ENCODE measurements at places on chromosomes 3 and 15. TPM values are rescaled to one million over a fixed set of nuclear protein-coding genes. Genes with fewer than 3 reads are reported as not detected.

CYP8B1 gene
- total RNA-seq = not detected

DNA sequence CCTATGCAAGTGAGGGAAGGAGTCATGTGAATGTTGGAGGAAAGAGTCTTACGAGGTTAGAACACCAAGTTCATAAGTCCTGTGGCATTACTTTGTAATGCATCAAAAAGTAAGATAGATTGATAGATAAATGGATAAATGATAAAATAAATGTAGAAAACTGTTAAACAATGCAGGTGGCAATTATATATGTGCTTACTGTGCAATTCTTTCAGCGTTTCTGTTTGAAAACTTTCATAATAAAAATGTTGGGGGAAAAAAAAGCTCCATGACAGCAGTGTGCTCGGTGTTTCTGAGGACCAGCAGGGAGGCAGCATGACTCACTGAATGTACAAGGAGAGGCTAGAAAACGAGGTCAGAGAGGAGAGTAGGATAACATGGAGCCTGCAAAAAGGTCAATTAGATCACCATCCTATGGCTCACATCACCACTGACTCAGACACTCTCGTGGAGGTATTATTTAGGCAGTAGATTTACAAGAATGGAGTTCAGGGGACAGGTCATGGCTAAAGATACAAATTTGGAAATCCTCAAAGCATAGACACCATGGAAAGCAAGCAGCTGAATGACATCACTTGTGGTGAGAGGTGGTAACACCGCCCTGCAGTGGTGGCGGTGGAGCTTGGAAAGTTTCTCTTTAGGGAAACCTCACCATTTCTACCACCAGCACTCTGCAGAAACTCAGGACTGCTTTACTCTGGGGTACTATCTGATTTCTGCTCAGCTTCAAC, 219.8 kb downstream of the CTNNB1 start:
- DNase-seq = peak; percentile 33

- peak; percentile 31 for DNase-seq
These were observed 395 bp downstream of the ZFAND6 start for GRCh38 chr15:80059786-80060355.

CD200 gene
- 1.3 TPM for total RNA-seq

NUTM1 gene
- total RNA-seq = not detected

DNA sequence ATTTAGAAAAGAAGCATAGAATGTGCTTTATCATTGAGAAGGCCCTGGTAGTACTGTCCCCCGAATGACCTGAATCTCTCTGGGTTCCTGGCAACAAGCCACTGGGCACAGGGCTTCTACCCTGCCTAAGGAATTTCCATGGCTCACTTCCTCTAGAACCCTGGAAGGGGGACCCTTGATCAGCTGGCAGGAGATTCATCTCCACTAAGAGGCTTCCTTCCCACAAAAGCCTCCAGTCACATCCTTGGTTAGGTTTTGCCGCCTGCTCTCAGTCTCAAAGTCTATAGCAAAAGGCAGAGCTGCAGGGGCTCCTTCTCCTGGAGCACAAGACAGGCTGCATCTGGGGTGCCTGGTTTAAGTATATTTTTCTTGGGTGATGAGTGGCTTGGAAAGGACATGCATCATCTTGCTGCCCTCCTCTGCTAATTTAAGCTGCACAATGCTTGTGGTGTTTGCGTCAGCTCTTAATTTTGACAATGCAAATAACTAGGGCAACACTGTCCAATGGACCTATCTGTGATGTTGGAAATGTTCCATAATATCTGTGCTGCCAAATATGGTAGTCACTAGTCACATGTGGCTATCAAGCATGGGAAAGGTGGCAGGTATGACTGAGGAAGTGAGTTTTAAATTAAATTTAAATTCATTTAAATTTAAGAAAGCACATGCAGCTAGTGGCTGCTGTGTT, 33.4 kb upstream of the RARRES1 start:
- no peak for DNase-seq

CHCHD6 gene
- total RNA-seq = 9.1 TPM

- peak; percentile 51 for DNase-seq
These were observed 6.2 kb upstream of the NR2F2 start for GRCh38 chr15:96324192-96324895.

GRCh38 chr3:134406331-134407238, 32.3 kb upstream of the AMOTL2 start:
- DNase-seq = no peak

GRCh38 chr3:55775366-55776154, 288.5 kb upstream of the WNT5A start:
- DNase-seq = no peak

DNA sequence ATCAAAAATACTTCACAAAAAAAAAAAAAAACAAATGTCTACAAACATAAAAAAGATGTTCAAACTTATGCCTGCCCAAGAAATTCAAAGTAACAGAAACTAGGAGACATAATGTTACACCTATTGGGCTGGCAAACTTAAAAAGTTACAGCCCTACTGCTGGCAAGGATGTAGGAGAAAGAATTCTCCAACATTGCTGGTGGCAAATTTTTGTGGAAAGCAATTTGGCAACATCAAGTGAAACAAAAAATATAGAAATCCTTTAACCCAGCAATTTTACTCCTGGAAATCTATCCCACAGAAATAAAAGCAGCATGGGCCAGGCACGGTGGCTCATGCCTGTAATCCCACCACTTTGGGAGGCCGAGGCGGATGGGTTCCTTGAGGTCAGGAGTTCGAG, 73.2 kb downstream of the STAG1 start:
- no peak for DNase-seq

DNA sequence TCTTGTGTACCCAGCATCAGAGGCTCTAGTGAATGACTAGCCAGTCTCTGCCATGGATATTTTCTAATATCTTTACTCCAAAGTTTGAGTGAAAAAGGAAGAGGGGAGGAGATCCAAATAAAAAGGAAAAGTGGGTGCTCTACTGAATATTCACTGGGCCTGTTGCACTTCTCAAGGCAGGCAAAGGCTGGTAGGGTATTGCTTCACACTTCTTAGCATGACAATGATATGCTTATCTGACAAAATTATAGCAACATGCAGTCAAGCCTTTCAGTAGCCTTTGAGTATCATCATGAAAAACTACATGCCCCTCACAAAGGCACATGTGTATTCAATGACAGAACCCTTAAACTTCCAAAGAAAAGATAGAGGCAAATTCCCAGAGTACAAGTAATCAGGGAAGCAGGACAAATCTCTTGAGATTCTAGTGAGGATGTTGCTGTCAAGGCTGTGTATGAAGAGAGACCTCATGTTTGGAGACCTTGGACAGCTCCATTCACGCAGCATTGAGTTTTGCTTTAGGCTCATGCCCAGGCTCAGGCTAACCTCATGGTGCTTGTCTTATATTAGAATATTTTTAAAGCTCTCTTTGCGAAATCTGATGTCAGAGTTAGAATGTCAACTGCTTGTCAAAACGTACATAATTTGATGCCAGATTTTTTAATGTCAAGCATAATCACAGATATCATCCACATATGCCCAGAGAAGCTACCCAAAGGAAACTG, 506.9 kb downstream of the OCA2 start:
- DNase-seq = no peak

ASB14 gene
- not detected for total RNA-seq

DNA sequence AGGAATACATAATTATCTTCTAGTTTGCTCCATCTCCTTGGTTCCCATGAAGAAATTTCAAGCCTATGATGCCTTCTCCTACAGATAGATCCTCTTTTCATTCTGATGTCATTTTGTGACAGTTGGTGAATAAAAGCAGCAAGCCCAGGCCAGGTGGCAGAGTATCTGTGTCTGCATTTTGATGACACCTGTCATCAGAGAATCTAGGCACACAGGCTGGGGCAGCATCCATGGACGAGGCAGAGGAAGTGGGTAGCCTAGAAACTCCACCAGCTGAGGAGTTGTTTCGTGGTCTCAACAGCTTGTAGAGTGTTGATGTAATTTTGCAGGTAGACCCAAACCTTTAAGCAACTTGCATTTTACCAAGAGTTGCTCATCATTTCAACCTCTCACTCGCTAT, 269.8 kb downstream of the FEZF2 start:
- DNase-seq = no peak

PIGZ gene
- 1.7 TPM for total RNA-seq

MNS1 gene
- total RNA-seq = 0.43 TPM

- no peak for DNase-seq
These were observed 295.7 kb downstream of the SOX2 start for GRCh38 chr3:182007441-182007840.

- DNase-seq = no peak
These were observed 55.1 kb upstream of the FILIP1L start for GRCh38 chr3:100169201-100169920.
